ENCODE measurements at places on chromosomes 5 and 9. TPM values are rescaled to one million over a fixed set of nuclear protein-coding genes. Genes with fewer than 3 reads are reported as not detected.

Gene FAM163B
- not detected for total RNA-seq

- no peak for DNase-seq
These were observed 21.0 kb downstream of the EXOC3 start for GRCh38 chr5:463952-464351.

DNA sequence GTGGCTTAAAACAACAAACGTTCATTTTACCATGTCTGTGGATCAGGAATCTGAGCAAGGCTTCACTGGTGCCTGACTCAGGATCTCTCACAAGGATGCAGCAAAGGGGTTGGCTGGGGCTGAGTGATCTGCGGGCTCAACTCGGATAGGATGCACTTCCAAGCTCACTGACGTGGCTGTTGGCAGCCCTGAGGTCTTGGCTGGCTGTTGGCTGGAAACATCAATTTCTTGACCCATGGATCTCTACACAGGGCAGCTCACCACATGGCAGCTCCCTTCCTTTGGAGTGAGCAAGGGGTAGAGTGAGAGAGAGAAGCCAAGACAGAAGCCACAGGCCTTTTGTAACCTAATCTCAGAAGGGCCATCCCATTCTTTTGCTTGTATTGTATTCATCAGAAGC is 202.1 kb downstream of the NXNL2 start:
- DNase-seq = peak; percentile 27

DNA sequence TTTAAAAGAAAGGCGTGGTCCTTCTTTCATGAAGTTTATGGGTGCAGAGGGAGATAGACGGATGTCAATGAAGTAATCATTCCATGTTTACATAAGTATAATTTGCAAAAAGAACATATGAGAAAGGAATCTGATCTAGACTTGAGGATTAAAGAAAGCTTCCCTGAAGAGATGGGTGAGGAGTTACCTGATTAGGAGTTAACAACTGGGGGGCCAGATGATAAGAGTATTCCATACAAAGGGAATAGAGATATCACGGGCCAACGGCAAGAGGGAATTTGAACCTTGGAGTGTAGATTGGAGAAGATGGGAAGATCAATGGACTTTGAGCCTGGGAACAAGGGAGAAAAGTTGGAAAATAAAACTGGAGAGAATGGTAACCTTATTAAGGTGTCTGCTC is 1959.9 kb upstream of the WWC1 start:
- no peak for DNase-seq

Gene FAM151B
- total RNA-seq = not detected

- peak; percentile 84 for DNase-seq
These were observed at the start of gene GRHPR for GRCh38 chr9:37422289-37423104. GRHPR (plus strand) TSS chr9:37422696; CDS start chr9:37422751, 55 bp downstream.

DNA sequence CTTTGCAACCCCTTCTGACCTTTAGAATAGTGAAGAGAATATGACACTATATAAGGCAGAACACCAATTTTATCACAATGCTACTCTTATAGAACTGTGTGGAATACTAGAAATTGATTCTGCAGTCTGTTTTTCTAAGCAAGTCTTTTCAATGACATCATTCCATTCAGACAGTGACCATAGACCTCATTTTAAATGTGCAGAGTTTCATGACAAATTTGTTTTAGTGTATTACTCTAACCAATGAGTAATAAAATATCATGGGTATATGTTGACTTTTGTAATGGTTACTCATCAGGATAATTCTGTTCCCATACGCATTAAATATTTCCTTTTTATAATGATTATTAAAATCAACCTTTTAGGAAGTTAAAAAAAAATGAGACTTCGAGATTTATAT is 219.9 kb downstream of the COX7C start:
- DNase-seq = no peak

- no peak for DNase-seq
These were observed 113.2 kb upstream of the SNX2 start for GRCh38 chr5:122661496-122662180.

- peak; percentile 84 for DNase-seq
These were observed 507.7 kb upstream of the PTGER4 start for GRCh38 chr5:40171971-40172370.

DNA sequence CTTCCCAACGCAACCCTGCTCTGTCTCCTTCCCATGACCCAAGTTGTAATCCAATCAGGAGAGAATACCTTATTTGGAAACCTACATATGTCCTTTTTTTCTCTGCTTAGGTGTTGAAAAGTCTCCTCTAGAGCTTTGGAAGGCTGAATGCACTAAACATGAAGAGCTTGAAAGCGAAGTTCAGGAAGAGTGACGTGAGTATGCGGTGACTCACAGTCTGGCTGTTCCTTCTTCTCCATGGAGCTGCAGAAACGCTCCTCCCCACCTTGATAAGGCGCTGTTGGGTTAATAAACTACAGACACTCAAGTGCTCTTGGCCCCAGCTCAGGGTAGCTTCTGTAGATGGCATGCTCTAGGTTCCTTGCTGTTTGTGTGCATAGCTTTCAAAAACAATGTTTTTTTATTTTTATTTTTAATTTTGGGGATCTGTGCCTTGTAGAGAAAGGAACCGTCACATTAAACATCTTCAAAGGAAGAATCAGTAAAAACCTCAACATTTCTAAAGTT is 30.7 kb downstream of the RAI14 start:
- peak; percentile 99 for DNase-seq

- no peak for DNase-seq
These were observed 139.6 kb downstream of the SPATA31D1 start for GRCh38 chr9:82128011-82128696.

DNA sequence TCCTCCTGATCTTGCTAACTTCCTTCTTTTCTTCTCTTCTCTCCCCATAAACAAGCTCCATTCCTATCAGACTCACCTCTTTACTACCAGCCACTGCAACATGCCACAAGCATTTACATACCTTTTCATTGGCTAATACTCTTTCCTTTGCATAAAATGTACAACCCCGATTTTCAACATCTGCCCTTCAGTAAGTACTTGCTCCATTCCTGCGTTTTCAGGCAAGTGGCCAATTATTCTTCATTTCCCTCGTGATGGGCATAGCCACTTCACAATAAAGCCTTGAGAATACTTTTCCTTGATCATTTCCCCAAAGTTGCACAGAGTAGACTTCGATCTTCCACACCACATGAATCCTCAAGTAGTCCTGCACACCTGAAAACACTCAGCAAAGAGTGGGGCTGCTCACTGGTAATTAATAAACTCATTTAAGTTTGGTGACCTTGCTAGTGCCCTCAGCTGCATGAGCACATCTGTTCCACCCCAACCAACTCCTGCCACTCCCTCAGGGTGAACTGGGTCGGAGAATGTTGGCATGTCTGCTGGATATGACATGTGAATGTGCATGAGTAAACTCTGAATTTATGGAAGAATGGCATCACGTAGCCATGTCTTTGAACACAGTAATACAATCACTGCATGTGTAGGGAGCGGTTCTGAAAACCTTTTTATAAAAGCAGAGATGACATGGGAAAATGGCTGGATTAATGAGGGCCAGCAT is 535.8 kb downstream of the SEMA5A start:
- DNase-seq = peak; percentile 54

GRCh38 chr5:81209386-81209785 is 23.7 kb upstream of the CKMT2 start:
- DNase-seq = no peak

DNA sequence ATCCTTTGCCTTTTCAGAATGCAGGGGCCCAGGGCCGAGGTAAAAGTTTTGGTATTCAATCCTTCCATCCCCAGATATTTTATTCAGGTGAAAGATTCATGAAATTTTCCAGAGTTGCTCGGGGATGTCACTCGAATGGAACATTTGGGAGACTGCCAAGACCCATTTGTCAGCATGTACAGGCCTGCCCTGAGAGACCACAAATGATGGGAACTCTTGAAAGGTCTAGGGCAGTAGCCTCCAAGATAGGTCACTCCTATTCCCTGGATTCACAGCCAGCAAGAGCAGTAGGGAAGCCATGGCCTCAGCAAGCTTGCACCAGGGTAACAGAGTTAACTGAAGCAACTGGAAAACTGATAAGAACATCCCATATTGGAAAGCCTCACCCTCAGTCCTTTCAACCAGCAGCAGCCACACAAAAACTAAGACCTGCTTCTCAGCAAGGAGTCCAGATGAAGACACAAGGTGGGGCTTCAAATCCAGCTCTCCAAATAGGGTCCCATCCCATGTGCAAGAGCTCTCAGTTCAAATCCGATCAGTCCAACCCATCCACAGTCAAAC is 12.5 kb downstream of the CARD6 start:
- DNase-seq = peak; percentile 71

Gene TRPM6
- total RNA-seq = 0.49 TPM

DNA sequence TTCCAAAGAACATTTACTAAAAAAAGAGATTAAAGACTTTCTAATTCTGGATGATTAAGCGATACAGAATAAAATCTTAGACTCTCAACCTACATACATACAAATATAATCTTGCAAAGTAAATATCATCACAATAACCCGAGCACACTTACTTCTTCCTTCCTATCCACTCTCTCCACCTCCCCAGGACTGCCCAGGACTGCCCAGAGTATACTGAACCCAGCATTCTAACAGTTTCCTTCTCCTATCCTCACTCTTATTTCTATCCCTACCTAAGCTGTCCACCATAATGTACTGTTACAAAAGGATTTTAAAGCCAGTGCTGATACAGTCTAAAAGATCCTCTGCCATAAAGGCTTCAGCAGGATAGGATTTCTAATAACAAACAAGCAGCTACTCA is 413.3 kb upstream of the POU5F2 start:
- no peak for DNase-seq

Gene PCDHGA10
- total RNA-seq = 0.71 TPM

DNA sequence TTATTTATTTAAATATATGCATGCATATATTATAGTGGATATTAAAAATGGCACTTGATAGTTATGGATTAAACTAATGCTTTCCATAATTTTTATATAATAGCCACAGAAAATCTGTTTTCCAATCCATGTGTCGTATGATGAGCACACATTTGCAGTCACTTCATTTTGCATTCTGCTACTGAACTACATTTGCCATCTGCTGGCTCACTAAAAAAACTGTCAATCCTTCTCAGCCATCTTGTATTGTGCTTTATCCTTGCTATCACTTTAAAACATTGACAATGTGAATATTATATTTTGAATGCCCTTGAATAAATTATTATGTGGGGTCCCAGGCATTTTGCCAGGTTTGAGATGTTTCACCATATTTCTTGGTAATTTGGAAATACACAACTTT is 586.6 kb downstream of the DNAH5 start:
- DNase-seq = peak; percentile 18

DNA sequence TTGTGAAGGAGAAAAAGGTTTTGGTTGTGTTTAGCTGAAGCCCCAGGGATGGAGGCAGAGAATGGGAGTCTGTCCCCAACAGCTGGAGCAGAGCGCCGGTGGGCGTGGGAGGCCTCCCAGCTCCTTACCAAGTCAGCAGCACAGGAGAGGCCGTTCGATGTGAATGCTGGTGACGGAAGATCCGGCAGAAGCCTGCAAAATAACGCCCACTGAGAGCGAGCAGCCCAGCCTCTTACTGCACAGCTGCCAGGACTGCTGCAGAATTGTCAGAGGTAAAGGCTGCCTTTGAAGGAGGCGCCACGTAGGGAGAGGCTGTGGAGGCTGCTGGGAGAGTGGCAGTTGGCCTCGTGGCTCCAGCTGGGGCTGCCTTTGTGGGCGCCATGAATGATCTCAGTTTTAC is 26.2 kb downstream of the ANGPTL2 start:
- DNase-seq = no peak

DNA sequence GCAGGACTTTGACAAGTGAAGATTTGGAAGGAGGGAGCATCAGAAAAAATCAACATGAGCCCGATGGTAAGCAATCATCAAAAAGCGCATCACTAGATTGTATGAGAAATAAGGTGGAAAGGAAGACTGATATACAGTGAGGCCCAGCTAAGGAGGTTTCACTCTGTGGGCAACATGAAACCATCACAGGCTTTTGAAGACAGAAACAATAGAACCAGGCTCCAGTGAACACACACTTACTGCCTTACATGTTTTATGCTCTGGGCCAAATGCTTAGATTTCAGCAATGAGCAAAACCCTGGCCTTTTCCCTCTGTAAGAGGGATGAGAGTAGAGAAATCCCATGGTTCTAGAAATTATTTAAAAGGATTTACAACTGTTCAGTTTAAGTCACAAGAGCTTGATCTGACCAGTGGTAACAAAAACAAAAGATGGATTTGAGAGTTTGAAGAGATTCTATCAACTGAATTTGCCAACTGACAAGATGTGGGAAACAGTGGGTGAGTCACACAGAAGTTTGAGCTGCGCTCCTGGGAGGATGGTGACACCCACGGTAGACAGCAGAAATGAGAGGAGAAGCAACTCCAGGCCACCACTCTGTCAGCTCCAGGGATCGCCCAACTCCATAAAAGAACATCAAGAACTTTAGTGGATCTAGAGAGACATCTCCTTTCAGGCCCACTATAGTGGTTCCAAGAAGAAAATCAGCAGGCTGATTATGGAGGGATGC is 261.8 kb downstream of the MCTP1 start:
- DNase-seq = peak; percentile 5

Gene TLR4
- 12.5 TPM for total RNA-seq

Gene PRDM12
- total RNA-seq = not detected

DNA sequence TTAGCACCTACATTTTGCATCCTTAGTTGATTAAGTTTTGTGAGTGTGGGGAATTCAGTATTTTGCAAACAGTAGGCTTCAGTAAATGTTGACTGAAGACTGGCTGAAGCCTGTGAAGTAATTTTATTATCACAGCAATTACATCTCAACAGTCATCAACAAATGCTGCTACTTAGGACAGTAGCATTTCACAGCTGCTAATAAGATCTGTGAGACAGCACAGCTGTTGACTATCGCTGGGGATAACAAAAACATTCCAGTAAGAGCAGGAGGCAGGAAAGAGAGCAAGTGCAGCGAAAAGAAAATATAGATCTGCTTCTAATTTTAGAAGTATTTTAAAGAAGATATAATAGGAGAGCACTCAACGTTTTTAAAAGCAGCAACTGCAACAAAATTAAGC is 117.3 kb upstream of the FGF10 start:
- no peak for DNase-seq

Gene KIF4B
- total RNA-seq = 0.07 TPM

Gene CWC27
- 10.6 TPM for total RNA-seq

Gene SLC22A5
- total RNA-seq = 4.5 TPM

DNA sequence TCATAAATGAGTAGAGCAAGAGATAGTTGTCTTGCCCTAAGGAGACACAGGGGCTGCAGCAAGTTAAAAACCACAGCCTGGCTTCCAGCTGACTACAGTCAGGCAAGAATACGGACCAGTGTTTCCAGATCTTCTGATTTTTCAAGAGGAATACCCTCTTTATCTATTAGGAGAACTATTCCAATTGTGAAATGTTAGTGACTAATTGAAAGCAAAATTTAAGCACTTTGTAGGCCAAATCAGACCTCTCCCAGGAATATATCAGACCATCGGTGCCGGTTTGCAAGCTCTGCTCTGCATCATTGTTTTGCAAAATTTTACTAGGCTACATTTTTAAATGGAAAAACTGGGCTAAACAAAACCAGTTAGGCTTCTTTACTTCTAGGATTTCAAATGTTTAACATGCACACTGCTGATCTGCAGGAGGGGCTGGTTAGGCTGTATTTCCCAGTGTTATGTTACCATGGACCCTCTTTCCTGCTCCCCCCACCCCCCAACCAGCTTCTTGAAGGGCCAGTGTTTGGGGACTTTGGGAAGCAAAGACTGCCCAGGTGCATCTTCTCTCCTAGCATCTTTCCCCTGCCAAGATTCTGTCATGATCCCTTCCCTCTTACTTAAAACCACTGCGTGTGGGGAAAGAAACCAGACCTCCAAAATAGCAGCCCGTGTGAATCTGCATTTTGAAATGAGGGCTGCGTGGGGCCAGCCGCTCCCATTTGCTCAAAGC is 1.1 kb upstream of the ARSI start:
- no peak for DNase-seq

All from M059J (cell line).